ENCODE measurements at places on chromosomes 13 and 19. TPM values are rescaled to one million over a fixed set of nuclear protein-coding genes. Genes with fewer than 3 reads are reported as not detected.
A peak's percentile ranks its signal among the peaks of the same experiment; 100 is the strongest.

KLK8 gene
- total RNA-seq = not detected

C1QTNF9B gene
- total RNA-seq = 0.83 TPM

MEDAG gene
- total RNA-seq = 47.0 TPM

DNA sequence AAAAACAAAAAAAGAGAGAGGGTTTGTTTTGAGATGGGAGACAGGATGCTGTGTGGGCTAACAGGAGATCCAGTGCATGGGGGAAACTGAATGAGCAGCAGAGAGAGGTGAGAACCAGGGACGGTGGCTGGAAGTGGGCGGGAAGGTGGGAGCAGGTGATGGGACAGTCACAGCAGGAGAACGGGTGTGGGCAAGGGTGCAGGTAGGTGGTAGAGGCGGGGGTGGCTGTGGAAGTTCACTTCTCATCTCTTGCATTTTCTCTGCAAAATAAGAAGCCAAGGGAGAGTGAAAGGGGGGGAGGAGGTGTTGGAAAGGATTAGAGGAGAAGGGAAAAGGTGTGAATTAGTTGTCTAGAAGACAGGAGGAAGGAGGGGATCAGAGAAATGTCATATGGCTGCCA lies 21.9 kb downstream of the FBXO17 start:
- no peak for DNase-seq

- no peak for DNase-seq
These were observed 3.8 kb upstream of the MLNR start for GRCh38 chr13:49216334-49216733.

DNA sequence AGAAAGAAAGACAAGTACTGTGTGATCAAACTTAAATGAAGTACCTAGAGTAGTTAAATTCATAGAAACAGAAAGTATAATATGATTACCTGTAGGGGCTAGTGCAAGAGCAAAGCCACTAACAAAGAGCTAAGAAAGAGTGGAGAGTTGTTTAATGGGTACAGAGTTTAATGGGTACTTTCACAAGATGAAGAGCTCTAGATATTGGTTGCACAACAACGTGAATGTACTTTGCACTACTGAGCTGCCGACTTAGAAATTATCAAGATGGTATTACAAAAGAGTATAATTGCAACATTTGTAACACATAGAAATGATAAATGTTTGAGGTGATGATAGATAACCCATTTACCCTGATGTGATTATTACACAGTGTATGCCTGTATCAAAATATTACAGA lies 140.3 kb upstream of the GPC6 start:
- no peak for DNase-seq

- no peak for DNase-seq
These were observed 136.5 kb upstream of the GPR12 start for GRCh38 chr13:26896986-26897668.

CLDN10 gene
- not detected for total RNA-seq

DNA sequence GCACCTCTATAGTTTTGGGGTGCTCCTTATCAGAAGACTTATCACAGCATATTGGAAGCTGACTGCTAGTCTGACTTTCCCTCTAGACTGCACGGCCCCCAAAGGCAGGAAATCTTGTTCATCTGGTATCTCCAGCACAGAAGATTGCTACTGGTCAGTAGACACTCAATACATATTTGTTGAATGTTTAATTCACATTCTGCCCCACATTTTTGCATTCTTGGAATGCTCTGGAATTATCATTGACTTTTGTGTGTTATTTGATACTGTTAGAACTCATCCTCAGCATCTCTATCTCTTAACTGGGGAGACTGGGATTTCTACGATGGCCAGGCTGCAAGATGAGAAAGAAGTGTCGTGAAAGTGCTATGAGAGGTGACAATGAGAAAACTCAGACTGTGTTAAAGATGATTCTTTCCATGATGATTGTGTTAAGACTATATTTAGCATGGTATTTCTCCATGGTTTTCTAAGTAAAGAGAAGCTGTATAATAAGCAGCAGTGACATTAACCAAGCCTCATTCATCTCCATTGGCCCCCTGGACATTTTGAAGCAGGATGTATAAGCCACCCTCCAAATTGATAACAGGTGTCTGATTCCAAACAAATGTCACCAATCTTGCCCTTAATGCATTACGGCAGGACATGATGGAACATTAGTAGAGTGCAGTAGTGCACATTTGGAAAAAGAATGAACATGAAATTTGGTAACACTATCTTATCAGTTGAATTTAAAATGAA lies 440.9 kb downstream of the RFC3 start:
- DNase-seq = no peak

CGB5 gene
- total RNA-seq = not detected

GRCh38 chr19:4362101-4362828 lies 18.9 kb downstream of the MPND start:
- no peak for DNase-seq

DNA sequence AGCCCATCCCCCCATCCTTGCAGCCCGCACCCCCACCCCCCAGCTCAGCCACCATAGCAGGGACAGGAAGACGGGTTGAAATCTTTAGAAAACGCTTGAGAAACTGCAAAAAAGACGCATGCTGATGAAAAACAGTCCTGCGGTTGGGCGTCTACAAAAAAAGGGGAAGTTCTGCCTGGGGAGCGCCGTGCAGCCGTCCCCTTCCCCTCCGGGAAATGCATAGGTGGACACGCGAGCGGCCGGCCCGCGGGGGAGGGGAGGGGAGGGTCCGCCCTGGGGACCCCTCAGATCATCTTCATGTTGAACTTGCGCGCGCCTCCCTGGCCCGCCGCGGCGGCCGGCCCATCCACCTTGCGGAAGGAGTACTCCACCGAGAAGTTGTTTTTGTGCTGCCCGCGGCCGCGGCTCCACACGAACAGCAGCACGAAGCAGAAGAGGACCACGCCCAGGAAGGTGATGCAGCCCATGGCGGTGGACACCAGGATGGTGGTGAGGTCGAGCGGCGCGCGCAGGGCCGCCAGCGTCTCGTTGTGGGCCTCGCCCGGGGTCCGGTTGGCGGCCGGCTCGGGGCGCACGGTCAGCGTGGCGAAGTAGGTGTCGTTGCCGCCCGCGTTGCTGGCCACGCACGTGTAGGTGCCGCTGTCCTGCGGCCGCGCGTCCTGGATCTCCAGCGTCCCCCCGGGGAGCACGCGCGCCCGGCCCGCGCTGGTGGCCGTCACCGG lies 7.9 kb upstream of the PEAK3 start:
- no peak for DNase-seq

ZNF560 gene
- total RNA-seq = 3.3 TPM

GRCh38 chr19:15096223-15096622 lies 11.0 kb upstream of the SYDE1 start:
- no peak for DNase-seq

- no peak for DNase-seq
These were observed 450.3 kb upstream of the ARGLU1 start for GRCh38 chr13:107018285-107018684.

LGALS14 gene
- total RNA-seq = not detected

- DNase-seq = no peak
These were observed 214.0 kb downstream of the ENOX1 start for GRCh38 chr13:43572656-43573360.

- DNase-seq = no peak
These were observed 2.3 kb upstream of the SLC25A42 start for GRCh38 chr19:19061506-19061905.

DNA sequence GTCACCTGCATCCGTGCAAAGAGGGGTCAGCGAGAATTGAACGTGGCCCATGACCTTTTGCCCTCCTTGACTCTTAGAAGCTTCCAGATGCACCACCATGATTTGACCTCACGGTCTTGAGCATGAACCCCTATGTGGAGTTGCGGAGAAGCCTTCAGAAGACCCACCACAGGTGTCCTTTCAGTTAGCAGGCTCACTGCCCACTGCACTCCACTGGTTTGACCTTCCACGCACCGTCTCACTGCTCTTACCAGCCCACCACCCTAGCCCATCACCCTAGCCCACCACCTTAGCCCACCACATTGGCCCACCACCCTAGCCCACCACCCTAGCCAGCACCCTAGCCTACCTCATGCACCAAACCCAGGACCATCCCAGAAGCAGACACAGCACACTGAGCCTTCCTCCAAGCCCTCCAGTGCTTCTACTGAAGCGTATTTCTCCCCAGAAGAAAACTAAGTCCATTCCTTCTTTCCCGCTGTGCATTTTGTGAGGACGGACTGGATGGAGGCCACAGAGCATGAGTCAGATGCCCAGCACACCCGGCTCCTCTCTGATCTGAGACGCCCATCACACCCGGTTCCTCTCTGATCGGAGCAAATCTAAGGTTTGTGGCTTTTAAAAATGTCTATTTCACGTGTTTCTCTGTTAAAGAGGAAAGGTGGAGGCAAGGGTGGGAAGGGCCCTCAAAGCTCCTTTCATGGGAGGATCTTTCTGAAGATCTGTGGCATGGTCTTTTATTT lies 45.8 kb downstream of the SOX1 start:
- no peak for DNase-seq

DNA sequence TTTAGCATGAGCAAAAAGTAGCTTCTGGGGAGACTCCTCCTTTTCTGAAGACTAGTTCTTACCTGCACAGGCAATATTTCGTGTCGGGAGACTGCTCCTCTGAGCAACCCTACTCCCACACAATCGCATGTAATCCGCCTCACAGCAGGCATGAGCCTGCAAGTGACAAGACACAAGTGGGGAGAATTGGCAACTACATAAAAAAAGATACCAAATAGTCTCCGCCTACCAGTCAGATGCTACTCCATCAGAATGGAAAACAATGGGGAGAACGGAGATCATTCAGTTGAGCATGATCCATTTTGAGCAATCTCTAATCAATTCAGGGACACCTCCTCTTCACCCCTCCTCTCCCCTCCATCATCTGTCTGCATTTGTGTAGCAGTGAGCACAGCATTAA lies 321.0 kb downstream of the COG6 start:
- no peak for DNase-seq

- DNase-seq = no peak
These were observed 7.0 kb downstream of the PDX1 start for GRCh38 chr13:27926644-27927434.

GRCh38 chr13:49512578-49512977 lies 16.8 kb downstream of the PHF11 start:
- DNase-seq = no peak

KANK3 gene
- 0.26 TPM for total RNA-seq

FXYD3 gene
- total RNA-seq = not detected

- peak; percentile 53 for DNase-seq
These were observed 45.5 kb upstream of the DACH1 start for GRCh38 chr13:71912524-71912923.

DNA sequence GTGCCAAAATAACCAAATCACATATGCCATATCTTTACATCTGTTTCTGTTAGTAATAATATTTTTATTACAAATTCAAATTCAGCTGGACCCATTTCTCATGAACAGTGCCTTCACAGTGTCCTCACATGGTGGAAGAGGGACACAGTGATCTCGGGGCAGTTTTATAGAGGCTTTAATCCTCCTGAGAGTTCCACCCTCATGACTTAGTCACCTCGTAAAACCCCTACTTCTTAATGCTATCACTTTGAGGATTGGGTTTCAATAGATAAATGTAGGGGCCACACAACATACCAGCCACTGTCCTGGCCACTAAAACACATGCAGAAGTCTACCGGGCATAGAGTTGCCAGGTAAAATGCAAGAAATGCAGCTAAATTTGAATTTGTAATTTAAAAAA lies 201.5 kb downstream of the MYO16 start:
- no peak for DNase-seq

GRCh38 chr19:43743059-43743458 lies 11.7 kb downstream of the SMG9 start:
- peak; percentile 91 for DNase-seq

SULT2A1 gene
- total RNA-seq = not detected

DNA sequence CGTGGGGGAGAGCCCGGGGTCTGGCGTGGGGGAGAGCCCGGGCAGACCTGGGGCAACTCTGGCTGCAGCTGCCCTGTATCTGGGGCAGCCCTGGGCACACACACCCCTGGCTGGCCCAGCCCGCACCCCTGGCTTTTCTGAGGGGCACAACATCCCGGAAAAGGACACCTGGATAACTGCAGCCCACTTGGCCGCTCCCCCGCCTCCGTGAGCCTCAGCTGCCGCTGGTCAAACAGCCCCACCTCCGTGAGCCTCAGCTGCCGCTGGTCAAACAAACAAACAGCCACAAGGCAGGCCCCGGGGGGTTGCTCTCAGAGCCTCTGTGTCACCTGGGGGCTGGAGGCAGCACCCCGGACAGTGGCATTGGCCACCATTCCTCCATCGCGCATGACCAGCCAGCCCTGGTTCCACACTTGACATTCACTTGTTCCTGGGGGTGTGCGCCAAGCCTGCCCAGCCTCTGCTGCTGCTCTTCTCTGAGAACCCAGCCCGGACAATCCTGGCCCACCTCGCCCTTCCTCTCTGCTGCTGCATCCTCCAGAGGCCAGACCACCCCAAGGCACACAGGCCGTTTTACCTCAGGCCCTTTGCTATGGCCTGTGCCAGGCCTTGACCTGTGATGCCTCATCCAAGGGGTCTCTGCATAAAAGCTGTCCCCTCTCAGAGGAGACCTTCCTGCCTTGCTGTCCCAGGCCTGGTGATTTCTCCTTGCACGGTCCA lies 19.9 kb downstream of the CEBPG start:
- DNase-seq = no peak

GRCh38 chr13:95355494-95355893 lies 54.2 kb upstream of the ABCC4 start:
- peak; percentile 78 for DNase-seq

USPL1 gene
- total RNA-seq = 12.4 TPM

DNA sequence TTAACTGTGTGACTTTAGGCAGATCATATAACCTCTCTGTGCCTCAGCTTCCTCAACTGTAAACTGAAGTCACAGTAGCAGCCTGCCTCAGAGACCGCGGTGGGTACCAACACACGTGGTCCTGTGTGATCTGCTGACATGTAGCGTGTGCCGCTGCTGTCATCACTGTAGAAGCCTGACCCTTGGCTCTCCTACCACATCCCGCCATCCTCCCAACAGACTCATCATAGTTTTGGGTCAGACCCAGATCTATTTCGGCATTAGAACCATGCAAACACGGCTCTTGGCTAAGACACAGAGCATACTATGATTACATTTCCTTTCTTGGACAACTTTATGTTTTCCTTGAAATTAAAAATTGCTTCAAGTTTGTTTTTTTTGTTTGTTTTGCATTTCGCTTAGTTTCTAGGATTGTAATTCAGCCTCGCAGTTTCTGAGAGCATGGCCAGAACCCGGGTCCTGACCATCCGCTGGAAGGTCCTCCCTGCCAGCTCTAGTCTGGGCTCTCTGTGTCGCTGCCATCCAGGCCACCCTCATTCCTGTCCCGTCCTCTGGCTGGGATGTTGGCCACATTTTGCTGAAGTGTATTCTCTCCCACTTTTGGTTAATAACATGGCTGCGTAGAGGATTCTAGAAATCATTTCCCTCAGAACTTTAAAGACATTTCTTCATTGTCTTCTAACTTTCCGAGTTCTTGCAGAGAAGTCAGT lies 53.0 kb downstream of the GGACT start:
- no peak for DNase-seq

WDR87 gene
- total RNA-seq = not detected

- no peak for DNase-seq
These were observed 13.8 kb downstream of the IPO5 start for GRCh38 chr13:97967226-97967625.

- no peak for DNase-seq
These were observed 60.2 kb downstream of the ESD start for GRCh38 chr13:46736541-46737310.
